Effector memory CD8-positive, alpha-beta T cell (primary cell): ENCODE measurements at places on chromosomes 5 and 9.
A peak's percentile ranks its signal among the peaks of the same experiment; 100 is the strongest.

GRCh38 chr5:103451261-103451660 is 111.3 kb downstream of the NUDT12 start:
- DNase-seq = no peak

DNA sequence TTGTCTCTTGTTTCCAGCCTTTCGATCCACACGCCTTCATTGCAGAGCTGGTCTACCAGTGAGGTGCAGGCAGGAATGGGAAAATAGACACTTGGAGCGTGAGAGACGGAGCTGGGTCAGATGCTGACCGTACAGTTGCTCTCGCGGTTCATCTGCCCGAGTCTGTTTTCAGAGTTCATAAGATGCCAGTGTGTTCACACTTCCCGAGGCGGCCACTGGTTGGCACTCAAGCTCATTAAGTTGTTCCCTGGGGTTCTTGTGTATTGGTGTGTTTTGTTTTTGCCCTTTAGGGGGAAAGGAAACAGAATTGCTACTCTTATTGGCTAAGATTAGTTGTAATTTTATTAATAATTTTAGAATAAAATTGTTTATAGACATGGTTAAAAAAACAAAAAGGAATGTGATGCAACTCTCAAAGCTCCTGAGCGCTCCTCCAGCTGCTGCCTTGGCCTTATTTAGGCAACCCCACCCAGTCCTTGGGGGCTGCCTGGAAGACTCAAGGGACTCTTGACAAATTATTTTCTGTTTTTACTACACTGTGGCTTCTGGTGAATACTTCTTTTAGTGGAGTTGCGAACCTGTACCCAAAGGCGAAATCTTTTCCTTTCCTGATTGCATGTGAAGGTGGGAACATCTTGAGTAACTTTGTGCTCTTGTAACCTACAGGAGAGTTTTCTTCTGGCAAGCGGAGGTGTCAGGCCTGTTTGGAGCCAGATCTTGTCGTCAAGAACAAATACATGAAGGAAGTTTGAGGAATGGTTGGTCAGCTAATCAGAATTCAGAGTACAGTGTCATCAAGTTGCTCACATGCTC is 146.1 kb downstream of the MAST4 start:
- no peak for DNase-seq

DNA sequence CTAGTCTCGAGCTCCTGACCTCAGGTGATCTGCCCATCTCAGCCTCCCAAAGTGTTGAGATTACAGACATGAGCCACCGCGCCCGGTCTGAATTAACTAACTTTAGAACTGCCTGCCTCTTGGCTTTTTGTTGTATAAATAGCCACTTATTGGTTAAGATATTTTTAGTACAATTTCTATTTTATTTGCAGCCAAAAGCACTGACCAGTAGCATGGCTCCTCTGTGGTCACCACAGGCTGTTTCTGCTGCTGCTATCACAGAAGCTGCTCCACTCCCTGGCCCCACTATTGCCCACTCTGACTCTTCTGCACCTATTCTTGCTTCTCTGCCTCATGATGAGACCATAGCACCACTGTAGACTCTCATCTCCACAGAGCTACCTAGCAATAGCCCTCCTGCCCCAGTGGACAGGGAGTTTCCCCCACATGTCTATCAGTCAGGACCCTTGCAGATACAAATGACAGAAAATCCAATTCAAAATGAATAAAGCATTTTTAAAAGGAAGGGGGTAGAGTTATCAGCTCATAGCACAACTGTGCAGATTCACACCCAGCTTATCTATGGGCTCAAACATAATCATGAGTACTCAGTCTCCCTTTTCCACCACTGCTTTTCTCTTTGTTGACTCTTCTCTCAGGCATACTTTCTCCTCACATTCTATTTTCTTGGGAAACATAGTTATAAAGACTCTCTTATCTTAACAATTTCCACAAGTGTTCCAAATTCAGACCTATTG is 151.8 kb upstream of the EPB41L4A start:
- DNase-seq = no peak

DNA sequence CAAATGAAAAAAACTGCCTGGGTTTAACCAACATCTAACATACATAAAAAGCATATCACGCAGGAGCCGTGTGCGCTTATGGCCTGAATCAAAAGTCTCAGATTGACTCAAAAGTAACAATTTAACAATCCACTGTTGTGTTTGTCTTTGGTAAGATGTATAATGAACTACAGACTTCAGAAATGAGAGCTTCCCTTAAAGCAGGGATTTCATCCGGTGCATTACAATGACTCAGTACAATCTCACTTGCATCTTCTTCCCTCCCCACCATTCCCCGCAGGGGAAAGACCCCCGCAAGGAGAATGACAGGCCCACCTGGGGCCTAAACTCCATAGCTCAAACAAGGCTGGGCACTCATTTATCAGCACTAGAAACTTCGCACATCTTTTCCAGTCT is 1.4 kb downstream of the ZFR start:
- peak; percentile 5 for DNase-seq

- no peak for DNase-seq
Measured at GRCh38 chr5:168920019-168920810, 341.0 kb upstream of the PANK3 start.

- DNase-seq = no peak
Measured at GRCh38 chr5:66342341-66342880, 198.3 kb downstream of the SREK1 start.

- no peak for DNase-seq
Measured at GRCh38 chr5:158879993-158880392, 219.7 kb downstream of the EBF1 start.

DNA sequence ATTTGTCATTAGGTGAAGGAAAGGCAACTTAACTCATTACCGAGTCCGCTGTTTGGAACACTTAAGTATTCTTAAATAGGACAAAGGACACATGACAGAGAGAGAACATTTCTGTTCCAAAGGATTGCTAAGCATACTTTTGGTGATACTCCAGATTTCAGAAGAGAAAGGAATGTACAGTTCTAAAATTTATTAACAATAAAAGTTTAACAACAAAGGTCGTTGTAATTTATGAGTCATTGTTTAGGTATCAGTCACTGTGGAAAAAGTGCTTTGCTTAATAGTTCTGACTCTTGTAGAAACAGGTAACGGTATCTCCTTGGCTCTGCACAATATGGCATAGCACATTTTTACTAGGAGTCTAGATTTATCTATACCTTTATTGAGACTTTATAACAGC is 36.3 kb upstream of the PAM start:
- DNase-seq = no peak

GRCh38 chr5:14414656-14415023 is 167.0 kb upstream of the OTULINL start:
- DNase-seq = no peak
